ENCODE measurements at places on chromosomes 1 and 21.

GRCh38 chr1:74822851-74823401 lies 90.0 kb downstream of the TYW3 start:
- DNase-seq: no peak

GRCh38 chr1:209544098-209544497 lies 39.4 kb upstream of the CAMK1G start:
- no peak for DNase-seq

- DNase-seq: no peak
Observed at GRCh38 chr1:116907351-116907750, 2.4 kb upstream of the PTGFRN start.

- DNase-seq: no peak
Observed at GRCh38 chr1:43979528-43980254, 681 bp downstream of the B4GALT2 start.

DNA sequence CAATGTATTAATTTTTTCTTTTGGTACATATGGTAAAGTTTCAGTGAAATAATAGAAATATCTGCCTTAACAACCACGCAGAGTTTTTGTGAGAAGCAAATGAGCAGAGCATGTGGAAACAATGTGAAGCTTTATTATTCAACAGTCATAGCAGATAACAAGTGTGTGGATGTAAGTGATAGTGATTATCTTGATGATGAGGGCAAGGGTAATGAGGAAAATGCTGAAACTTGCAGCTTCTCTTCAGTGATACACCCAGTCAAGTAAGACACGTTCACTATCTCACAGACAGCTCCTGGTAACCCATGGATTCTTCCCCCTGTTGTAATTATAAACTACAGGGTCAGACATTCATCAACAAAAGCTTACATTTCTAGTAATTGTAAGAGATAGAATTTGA lies 14.6 kb upstream of the OR2L5 start:
- DNase-seq: no peak

GRCh38 chr1:28507646-28508434 lies 2.0 kb downstream of the RCC1 start:
- no peak for DNase-seq

DNA sequence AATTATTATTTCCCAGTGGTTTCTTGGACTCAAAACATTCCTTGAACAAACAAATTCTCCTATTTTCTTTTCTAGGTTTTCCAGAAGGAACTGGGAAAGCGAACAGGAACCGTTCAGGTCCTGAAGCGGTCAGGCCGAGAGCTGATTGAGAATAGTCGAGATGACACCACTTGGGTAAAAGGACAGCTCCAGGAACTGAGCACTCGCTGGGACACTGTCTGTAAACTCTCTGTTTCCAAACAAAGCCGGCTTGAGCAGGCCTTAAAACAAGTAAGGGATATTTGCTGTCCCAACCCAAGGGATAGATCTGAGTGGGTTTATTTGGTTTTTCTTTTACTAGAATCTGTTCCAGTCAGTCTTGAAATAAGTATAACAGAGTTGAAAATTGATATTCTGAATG lies 39.4 kb upstream of the BMP8A start:
- no peak for DNase-seq

GRCh38 chr1:224640018-224640417 lies 23.9 kb downstream of the CNIH3 start:
- DNase-seq: no peak

DNA sequence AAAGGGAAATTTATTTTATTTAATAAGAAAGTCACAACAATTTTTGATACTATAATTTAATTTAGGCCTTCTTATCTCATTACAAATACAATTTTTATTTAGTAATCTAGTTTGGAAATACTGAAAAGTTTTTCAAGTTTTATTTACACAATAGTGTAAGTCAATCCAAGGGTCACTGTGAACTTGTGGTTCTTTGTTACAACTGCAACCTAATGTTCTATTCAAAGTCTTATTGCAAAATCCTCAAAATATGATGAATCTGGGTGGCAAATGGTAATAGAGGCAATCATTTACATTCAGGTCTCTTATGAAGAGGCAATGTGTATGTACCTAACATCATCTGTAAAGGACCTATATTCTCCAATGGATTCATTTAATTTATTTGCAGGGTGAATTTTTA lies 421.2 kb downstream of the DPYD start:
- no peak for DNase-seq

DNA sequence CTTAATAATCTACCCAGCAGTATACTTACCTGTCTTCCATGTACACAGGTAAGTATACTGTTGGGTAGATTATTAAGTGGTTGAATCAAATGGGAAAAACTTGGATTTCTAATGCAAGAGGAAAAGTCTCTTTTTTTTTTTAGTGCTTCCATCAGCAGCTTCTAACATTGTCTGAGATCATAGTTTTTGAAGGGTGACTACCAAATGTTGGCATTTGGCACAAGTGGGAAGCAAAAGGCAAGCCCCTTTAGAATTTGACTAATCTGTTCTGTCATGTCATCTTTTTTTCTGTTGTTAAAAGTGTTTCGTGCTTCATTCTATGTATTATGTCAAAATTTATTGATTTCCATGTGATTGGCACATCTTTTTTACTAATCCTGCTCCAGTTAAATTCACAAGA lies 547 bp downstream of the FMO1 start:
- DNase-seq: no peak
